Heart right ventricle (tissue), 16 donors: ENCODE measurements at places on chromosomes 7 and 10.
A peak's percentile ranks its signal among the peaks of the same experiment; 100 is the strongest.

GRCh38 chr7:116724560-116725231 lies 52.7 kb downstream of the MET start:
- DNase-seq, result no peak

DNA sequence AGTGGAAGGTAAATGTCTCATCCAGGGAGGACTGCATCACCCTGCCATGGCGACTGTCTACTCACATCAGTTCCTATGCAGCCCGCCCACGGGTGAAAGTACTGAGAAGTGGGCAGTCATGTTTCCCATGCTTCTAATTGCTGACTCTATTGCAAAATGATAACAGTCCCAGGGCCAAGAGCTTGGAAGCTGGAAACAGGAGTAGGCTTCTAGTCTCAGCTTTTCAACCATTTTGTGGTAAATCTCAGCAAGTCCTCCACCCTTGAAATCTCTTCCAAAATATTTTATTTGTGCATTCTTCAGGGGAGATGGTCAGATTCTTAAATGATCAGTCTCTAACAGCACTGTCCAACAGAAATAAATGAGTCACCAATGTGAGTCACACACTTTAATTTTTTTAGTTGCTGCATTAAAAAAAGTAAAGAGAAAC lies 48.1 kb upstream of the TARP start:
- DNase-seq, result no peak

DNA sequence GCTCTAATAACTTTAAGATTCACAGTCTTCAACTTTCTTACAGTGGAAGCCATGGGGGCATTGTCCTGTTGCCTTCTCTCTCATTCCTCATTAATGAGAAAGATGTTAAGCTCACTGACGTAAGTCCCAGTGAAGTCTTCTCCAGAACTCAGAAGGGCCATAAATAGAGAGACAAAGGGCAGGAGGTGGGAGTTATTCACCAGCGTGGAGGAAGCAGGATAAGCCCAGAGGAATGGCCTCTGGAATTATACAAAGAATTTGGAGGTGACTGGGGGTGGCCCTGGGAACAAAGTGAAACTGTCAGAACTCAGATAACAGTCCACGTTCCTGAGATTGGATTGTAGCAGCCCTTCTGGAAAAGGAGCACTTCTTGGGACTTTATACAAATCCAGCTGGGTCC lies 52.4 kb downstream of the SORBS1 start:
- no peak for DNase-seq

DNA sequence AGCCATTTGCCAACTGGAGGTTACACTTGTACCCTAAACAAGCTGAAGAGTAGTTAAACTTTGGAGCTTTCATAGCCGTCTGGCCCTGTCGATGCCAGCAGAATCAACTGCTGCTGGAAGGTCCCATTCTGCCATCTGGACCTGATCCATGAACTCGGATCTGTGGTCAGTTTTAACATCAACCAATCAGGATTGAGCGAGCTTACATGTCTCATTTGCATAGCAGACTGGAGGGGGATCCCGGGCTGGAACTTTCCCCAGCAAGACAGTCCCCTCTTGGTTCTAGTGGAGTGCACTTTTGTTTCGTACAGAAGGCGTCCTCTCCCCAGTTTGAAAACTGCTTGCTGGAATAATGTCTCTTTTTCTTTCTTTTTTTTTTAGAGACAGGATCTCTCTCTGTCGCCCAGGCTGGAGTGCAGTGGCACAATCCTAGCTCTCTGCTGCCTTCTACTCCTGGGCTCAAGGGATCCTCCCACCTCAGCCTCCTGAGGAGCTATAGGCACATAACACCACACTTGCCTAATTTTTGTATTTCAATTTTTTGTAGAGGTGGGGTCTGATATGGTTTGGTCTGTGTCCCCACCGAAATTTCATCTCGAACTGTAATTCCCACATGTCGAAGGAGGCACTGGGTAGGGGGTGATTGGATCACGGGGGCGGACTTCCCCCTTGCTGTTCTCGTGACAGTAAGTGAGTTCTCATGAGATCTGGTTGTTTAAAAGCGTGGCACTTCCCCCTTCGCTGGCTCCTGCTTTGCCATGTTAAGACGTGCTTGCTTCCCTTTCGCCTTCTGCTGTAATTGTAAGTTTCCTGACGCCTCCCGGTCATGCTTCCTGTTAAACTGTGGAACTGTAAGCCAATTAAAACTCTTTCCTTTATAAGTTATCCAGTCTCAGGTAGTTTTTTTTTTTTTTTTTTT lies 42.8 kb upstream of the SEPHS1 start:
- peak; percentile 32 for DNase-seq

DNA sequence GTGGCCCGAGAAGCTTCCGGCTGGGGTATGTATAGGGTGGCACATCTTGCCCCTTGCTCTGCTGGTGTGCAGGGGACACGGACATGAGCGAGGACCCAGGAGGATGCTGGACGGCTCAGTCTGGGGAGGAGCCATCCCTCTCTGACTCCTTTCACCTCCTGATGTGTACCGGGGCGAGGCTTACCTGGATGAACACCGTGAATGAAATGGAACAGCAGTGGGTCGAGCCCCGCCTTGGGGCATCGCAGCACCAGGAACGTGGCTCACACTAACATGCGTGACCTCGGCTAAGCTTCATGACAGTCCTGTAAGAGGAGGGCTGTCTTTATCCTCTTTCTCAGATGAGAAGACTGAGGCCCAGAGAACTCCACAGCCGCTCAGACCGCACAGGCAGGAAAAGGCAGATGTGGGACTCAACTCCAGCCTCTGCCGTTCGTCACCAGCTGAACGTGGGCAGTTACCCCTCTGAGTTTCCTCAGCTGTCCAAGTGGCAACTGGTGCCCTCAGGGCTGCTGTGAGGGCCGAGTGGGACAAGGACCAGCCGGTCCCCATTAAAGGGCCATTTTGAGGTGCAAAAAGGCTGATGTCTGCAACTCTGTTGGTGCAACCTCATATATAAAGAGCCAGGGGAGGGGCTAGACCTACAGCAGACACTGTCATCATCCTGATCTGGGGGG lies 54.5 kb downstream of the INSIG1 start:
- no peak for DNase-seq

- no peak for DNase-seq
Observed at GRCh38 chr7:14894826-14895225, 7.7 kb downstream of the DGKB start.

DNA sequence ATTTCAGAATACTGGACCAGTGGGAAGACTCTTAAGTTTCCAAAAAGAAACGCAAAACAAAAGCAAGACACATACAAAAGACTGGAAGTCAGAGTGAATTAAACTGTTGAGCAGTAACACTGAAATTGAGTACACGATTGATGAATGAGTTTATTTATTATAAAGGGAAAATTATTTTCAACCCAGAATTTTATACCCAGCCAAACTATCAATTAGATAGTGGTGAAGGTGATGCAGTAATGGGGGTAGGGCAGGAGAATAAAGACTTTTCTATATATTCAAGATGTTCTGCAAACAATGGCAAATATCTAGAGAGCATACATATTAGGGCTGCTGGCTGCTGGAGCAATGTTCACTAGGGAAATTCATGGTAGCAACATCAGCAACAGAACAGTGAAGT lies 143.7 kb upstream of the NPVF start:
- no peak for DNase-seq
